ENCODE measurements at places on chromosomes 16 and 17.

DNA sequence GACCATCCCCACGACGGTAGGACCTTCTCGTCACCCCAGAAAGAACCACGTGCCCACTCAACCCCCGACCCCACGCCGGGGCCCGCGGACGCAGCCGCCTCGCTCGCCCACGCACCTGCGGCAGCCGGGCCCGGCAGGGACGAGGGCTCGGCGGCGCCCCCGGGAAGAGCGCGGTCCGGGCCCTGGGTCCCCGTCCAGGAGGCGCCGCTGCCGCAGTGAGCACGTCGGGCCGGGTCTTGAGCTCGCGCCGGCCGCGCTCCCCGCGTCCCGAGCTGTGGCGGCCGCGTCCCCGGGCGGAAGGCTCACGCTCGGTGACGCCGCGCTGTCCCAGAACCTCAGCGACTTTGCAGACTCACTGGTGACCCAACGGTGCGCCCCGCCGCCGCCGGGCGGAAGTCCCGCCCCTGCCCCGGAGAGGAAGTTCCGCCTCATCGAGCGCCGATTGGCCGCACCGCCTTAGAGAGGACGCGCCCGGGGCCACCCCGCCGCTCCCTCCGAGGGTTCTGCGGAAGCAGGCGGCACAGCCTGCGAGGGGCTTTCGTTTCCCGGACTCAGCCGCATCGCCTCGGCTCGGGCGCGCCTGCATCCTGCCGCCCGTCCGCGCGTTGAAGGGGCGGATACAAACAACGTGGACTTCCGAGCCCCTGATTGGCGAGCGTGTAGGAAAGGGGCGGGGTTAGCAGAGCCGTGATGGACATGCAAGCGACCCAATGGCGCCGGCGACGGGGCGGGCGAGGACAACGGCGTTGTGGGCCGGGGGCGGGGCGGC lies 793 bp upstream of the RAB40C start:
- peak; percentile 71 for ATAC-seq

- no peak for ATAC-seq
Measured at GRCh38 chr17:8739097-8739496, 5.5 kb downstream of the CCDC42 start.

- no peak for ATAC-seq
Measured at GRCh38 chr16:73389085-73389484, 341.2 kb upstream of the ZFHX3 start.

GRCh38 chr17:53971361-53971760 lies 148.6 kb downstream of the KIF2B start:
- no peak for ATAC-seq

- ATAC-seq, result peak; percentile 17
Measured at GRCh38 chr16:50390914-50391716, 22.3 kb upstream of the BRD7 start.

DNA sequence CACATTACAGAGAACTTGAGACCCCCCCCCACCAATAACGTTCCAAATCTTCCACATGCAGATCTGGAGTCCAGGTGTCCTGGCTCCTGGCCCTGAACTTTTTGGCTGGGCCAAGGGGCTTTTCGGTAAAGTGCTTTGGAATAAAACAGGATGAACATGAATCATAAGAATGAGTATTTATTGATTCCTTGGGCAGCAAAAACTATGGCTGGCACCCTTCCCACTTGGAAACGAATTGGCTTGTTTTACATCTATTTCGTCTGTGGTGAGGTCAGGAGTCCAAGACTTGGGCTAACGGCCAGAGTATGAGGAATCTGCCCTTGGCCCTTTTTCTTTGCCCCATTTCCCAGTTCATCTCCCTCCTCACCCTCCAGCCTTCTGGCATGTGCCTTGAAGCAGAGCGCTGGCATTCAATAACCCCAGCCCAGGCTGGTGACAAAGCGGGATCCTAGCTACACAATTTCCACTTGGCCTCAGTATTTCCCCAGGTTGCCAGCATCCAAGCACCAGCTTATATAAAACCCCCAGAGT lies 4.1 kb upstream of the UBTF start:
- ATAC-seq, result no peak

GRCh38 chr17:7307686-7308624 lies 527 bp downstream of the EIF5A start:
- peak; percentile 46 for ATAC-seq

DNA sequence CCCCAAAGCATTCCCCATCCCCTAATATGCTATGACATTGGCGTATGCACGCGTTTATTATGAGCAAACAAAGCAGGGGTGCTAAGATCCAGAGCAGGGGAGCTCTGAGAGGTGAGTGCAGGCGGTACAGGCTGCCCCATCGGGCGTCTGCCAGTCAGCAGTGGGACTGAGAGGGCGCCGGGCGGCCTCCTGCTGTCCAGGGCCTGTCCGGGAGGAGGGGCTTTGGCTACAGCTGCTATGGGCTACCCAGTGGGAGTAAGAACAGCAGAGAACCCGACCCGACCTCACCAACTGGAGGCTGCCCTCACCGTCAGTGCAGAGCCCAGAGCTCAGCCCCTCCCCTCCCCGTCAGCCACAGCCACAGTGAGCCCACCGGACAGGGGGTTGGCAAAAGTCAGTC lies 18.5 kb upstream of the AATK start:
- no peak for ATAC-seq

- ATAC-seq, result no peak
Measured at GRCh38 chr16:69286941-69287713, 24.0 kb upstream of the VPS4A start.

DNA sequence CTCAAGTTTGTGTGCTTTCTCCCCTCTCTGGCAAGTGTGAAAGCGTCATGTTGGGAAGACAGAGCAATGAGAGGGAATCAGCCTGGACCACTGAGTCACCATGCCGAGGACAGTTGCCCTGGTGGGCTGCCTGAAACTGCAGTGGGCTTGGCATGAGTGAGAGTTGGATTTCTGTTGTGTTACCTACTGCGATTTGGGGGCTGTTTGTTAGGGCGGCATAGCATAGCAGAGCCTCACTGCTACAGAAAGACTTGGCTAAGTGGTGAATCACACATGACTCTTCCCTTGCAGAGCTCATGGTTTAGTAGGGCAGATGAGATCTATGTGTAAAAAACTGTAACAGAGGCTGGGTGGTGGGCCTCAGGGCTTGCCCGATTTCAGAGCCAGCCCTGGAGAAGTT lies 324.6 kb downstream of the C16orf95 start:
- no peak for ATAC-seq

GRCh38 chr16:129075-129474 lies 9.4 kb downstream of the NPRL3 start:
- ATAC-seq, result no peak

DNA sequence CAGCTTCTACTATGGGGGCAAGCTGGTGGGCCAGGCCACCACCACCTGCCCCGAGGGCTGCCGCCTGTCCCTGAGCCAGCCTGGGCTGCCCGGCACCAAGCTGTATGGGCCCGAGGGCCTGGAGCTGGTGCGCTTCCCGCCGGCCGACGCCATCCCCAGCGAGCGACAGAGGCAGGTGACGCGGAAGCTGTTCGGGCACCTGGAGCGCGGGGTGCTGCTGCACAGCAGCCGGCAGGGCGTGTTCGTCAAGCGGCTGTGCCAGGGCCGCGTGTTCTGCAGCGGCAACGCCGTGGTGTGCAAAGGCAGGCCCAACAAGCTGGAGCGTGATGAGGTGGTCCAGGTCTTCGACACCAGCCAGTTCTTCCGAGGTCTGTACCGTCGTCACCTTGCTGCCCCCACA lies 19.5 kb downstream of the IRF8 start:
- peak; percentile 5 for ATAC-seq

DNA sequence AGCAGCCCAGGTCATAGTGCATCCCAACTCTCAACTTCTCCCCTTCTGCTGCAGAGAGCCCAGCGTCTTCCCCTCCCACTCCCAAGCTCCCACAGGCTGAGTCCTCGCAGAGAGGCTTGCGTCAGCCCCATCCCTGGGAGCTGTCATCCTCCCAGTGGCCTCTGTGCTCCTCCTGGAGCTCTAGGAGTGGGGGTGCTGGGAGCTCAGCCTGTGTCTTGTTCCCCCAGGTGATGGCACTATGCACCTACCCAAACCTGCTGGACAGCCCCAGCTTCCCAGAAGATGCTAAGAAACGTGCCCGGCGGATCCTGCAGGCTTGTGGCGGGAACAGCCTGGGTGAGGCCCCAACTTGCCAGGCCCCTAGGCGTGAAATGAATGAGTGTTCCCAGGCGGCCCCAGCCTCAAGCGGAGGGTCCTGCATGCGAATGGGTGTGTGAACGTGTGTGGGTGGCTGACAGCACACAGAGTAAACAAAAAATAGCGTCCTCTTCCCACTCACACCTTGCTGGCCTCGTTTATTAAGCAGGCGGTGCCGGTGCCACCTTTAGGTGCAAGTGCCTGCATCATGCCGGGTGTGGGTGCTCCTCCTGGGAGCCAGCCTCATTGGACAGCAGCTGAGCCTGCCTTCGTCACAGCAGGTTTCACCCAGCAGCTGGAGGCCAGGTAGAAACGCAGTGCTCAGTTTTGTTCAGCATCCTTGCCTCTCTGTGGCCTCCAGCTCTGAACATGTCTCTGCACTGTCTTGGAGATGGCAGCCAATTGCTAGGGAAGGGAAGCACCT lies 16.5 kb downstream of the GPT2 start:
- peak; percentile 90 for ATAC-seq

GRCh38 chr16:20385844-20386832 lies 18.4 kb downstream of the PDILT start:
- peak; percentile 50 for ATAC-seq

DNA sequence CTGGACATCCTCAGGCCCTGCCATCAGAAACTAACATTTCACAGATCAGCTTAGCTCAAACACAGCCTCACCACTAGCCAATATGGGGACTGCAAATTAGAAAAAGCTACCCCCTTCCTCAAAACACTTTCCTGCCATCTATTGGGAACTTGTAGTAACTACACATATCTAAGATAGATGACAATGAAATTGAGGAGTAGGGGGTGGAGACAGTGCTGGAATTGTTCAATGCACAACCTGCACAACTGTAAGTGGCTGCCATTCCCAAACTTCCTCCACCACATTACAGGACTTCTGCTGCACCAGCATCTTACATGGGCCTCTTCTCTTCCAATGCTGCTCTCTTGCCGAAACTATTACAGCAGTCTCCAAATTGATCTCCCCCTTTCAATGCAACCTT lies 21.9 kb downstream of the AIPL1 start:
- ATAC-seq, result peak; percentile 51

DNA sequence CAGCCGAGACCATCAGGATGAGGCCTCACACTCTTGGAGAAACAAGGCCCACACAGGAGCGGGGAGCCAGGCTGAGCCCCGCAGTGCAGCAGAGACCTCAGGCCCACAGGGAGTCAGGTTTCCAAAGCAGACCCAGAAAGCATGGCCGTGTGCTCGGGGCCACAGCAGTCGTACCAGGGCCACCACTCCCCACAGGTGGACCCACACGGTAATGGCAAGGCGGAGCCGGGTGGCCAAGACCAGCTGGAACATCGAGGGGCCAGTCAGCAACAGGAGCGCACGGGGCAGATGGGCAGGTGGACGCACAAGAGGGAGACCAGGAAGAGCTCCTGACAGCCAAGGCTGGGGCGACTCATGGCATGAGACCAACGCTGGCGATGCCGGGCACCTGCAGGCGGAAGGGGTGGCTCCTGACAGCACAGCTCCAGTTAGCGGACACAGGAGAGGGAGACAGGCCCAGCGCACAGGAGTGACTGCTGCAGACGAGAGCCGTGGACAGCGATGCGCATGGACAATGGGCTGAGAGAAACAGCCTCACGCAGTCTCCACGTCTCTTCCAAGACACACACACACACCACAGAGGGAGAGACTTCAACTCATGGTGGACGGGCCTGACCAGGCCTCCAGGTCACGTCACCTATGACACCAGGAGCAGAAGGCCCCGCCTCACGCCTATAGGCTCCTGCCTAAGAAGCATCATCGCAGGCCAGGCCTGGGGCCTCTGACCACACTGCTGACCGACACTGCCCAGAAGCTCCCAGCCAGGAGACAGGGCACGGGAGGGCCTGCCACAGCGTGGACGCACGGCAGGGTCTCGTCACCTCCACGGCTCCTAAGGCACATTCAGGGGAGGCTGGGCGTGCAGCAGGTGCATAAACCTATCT lies 58.6 kb downstream of the ZNF778 start:
- ATAC-seq, result no peak

DNA sequence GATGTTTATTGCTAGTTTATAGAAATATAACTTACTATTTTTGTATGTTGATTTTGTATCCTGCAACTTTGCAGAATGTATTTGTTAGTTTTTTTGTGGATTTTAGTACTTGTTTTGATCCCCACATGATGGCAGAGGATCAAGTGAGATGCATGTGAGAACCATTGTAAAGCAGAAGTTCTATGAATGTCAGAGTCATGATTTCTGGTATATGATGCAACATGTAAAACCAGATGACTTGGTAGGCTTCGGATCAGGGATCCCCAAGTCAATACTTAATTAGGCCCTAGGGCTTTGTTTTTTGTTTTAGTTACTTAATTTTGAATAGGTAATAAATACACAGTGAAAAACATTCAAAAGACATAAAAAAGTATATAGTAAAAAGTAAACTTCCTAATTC lies 45.8 kb downstream of the ESRP2 start:
- no peak for ATAC-seq

- ATAC-seq, result peak; percentile 88
Measured at GRCh38 chr16:12126091-12126806, 149.7 kb downstream of the SNX29 start.

DNA sequence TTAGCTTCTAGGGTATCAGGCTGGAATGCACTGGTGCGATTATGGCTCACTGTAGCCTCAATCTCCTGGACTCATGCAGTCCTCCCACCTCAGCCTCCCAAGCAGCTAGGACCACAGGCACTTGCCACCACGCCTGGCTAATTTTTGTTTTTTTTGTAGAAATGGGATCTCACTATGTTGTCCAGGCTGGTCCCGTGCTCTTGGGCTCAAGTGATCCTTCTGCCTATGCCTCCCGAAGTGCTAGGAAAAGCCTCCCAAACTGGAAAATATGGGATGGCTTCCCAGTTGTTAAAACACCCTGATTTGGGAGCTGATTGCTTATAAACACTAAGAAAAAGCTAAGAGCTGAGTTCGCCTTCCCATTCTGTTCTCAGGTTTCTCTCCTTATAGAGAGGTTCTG lies 6.6 kb upstream of the ZNF263 start:
- no peak for ATAC-seq

GRCh38 chr16:4293822-4294457 lies 21.1 kb upstream of the TFAP4 start:
- ATAC-seq, result peak; percentile 54

- no peak for ATAC-seq
Measured at GRCh38 chr16:12395268-12395667, 408.4 kb downstream of the CPPED1 start.

GRCh38 chr16:88905563-88905962 lies 39.1 kb upstream of the PABPN1L start:
- ATAC-seq, result peak; percentile 5

DNA sequence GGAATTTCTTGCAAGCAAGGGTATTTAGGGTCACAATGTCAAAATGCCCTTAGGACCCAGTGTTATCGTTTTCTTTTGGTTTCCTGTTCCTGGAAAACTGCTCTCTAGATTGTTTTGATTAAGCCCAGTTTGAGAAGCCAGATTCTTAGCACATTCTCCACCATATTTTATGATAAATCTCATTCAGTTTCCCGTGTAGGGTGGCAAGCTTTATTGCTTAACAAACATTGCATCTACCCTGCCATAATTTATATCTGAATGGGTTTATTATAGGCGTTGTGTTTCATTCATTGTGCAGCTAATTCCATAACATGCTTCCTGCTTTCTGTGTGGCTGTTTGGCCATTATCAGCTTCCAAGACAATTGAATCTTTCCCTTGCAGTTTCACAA lies 389.1 kb upstream of the DYNLRB2 start:
- ATAC-seq, result no peak

- ATAC-seq, result no peak
Measured at GRCh38 chr16:27698266-27698665, 148.3 kb downstream of the KATNIP start.
